Endodermal cell (in vitro differentiated cells): ENCODE measurements at places on chromosomes 16 and 17. TPM values are rescaled to one million over a fixed set of nuclear protein-coding genes. Genes with fewer than 3 reads are reported as not detected.

- no peak for DNase-seq
Measured at GRCh38 chr16:50604065-50604418, 55.8 kb downstream of the NKD1 start.

GRCh38 chr17:19904412-19904811, 36.7 kb upstream of the ULK2 start:
- DNase-seq, result no peak

- DNase-seq, result no peak
Measured at GRCh38 chr17:50963139-50963538, 97.0 kb upstream of the TOB1 start.

DNA sequence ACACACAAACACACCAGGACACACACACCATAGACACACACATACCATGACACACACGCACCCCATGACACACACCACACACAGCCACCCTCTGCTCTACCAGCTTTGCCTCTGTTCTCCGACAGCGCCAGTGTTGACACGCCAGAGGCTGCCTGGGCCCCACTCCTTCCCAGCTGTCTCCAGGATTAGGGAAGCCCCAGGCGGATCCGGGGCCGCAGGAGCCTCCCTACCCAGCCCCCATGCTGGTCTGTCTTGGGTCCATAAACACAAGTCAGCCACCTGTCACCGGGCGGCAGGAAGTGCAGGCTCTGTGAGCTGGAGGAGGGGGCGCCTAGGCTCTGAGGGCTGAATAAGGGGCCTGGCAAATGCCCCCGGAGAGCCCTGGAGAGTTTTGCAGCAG, 10.5 kb downstream of the TBC1D16 start:
- peak; percentile 80 for DNase-seq

GRCh38 chr17:55152236-55152635, 112.5 kb upstream of the HLF start:
- no peak for DNase-seq

DNA sequence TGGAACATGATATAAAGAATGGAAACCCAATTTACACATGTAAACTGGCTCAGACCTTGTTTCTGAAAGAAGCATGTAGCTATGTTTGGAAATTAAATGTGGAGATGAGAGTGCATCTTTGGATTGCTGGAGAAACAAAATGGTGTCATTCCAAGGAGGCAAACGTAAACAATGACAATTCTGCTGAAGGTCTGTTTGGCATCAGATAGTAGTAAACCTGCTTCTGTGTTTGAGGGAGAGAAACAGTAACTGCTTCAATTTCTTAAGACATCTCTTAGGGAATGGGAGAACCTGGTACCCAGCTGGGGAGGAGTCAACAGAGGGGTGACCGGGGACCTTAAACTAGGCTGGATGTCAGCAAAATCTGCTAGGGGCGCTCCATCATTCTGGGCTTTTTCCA, 23.5 kb downstream of the GPRC5B start:
- no peak for DNase-seq

DNA sequence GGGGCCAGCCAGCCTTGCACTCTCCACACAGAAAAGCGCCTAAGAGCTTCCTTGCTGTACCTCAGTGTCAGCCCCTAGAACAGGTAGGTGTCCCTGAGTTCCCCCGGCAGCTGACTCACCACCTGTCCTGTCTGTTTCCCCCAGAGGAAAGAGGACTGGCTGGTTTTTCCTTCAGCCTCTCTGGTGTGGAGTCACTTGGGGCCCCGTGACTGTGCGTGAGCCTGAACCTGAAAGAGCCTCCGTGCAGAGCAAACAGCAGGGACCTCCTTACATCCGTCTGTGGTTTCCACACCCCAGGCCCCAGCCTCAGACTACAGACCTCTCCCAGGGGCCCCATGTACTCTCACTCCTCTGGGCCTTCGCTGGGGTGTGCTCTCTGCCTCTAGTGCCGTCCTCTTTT, 87.8 kb downstream of the GNAO1 start:
- no peak for DNase-seq

- no peak for DNase-seq
Measured at GRCh38 chr17:55416470-55417052, 5.1 kb downstream of the MMD start.

DNA sequence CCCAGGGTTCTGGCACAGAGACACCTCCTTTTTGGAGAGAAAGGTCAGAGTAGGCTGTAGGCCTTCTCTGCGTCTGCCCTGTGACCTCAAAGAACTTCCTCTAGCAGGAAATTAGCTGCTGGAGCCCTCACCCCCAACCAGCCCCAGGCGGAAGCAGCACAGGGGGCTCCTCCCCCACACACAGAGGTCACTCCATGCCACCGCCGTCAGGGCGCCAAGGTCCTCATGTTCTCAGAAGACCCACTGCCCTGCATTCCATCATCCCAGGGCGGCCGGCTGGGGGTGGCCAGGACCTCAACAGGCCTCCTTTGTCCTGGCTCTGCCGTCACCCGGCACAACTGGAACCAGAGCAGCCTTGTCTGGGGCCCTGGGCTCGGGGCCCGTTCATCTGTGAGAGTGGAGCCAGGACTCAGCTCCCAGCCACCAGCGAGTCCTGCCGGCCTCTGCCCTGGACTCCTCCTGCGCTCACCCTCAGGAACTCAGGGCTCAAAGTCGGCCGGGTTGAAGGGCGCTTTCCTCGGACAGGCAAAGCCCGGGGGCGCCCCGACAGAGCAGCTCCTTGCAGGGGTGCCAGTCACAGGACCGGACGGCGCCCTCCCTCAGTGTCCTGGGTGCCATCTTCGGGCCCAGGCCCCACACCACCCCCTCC, 1.2 kb downstream of the TMC6 start:
- DNase-seq, result peak; percentile 85

DNA sequence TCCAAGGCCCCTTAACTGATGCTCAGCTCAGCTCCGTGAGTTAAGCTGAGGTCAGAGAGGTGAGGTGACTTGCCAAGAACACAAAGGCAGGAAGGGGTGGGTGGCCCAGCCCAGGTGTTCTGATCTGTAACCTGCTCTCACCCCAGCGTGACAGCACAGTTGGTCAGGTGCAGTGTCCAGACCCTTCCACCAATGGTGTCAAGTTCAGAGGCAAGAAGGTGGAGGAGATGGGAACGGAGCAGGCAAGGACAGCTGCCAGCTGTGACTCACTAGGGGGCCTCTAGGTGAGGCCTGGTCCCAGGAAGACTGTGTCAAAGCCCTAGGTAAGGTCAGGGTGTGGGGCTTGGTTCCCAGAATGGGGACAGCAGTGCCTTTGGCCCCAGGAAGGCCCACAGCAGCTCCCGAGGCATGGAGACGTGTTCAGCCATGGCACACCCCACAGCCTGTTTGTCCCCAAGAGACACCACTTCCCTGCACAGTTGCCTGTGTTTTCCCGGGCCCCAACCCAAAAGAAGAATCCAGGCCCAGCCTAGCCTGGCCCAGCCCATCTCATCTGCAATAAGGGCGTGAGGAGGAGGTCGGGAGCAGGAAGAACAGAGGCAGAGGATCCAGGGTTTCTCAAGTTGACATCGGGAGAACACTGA, 7.2 kb downstream of the WFIKKN2 start:
- DNase-seq, result peak; percentile 53

DNA sequence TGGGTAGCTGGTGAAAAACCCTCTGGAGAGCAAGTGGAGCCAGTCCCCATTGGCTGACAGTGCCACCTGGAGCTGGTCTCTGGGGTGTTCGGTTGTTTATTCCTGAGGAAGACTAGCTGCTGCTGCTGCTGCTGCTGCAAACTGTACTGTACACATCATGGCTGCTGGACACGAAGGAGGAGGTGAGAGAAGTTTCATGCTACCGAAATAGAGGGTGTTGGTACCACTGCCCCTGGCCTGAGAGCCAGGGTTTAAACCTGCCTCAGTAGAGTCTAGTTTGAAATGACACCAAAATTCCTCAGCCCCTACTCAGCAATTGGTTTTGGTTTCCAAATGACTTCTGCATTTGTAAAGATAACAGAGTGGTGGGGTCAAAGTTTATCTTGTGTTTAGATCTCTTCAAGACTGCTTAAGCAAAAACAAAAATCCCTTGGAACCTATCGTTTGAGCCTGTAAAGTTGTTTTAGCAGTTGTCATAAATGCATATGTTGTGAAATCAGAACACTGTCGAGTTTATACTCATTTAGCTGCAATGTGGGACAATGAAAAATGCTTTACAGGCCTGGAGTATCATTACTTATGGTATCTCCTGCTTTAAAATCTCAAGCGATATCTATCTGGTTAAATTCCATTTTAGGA, 40.8 kb downstream of the CYB5B start:
- no peak for DNase-seq

DNA sequence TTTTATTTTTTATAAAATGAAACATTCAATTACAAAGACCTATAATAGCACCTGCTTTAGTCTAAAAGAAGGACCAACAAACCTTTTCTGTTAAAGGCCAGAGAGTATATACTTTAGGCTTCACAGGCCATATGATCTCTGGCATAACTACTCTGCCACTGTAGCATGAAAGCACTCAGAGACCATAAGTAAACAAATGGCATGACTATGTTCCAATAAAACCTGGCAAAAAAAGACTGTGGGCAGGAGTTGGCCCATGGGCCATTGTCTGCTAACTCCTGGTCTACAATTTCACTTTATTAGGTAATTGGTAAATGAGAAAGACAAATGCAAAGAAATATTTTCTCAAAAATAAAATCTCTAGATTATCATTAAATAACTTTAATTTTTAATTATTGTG, 14.9 kb downstream of the CEP112 start:
- no peak for DNase-seq

DNA sequence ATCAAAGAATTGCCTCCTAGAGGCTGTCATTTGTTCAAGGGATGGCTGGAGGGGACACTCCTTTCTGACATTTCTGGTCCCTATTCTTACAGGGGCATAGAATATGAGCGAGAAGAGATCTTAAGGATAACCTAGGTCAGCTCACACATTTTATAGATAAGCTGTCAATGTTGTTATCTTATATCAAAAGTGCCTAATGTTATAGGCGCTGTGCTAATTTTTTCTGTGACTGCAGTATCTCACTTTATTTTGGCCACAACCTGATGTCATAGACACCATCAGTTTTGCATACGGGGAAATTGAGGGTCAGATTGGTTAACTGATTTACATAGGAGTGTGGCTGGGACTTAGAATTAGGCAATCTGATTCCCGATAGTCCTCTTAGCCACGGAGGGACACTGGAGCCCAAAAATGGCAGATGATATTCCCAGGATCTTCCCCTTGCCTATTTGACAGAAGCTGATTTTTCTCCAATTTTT, 1.2 kb downstream of the CPD start:
- DNase-seq, result no peak

DNA sequence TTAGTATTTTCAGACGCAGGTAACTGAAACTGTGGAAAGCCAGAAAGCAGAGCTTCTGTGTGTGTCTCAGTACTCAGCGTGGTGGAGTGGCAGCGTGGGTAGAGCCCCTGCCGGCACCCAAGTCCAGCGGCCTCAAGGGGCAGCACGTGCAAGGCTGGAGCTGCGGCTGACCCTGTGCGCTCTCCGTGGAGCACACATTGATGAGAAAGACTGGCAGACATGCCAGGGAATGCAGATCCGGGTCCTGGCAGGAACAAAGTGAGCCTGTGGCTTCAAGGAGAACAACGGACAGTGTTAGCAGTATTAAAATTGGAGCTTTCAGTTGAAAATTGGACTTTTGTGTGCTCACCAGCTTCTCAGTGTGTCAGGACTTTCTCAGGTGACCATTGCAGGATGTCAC, 23.3 kb downstream of the ZC3H18 start:
- no peak for DNase-seq

GRCh38 chr17:35088356-35088880, 24.9 kb upstream of the RFFL start:
- peak; percentile 87 for DNase-seq

DNA sequence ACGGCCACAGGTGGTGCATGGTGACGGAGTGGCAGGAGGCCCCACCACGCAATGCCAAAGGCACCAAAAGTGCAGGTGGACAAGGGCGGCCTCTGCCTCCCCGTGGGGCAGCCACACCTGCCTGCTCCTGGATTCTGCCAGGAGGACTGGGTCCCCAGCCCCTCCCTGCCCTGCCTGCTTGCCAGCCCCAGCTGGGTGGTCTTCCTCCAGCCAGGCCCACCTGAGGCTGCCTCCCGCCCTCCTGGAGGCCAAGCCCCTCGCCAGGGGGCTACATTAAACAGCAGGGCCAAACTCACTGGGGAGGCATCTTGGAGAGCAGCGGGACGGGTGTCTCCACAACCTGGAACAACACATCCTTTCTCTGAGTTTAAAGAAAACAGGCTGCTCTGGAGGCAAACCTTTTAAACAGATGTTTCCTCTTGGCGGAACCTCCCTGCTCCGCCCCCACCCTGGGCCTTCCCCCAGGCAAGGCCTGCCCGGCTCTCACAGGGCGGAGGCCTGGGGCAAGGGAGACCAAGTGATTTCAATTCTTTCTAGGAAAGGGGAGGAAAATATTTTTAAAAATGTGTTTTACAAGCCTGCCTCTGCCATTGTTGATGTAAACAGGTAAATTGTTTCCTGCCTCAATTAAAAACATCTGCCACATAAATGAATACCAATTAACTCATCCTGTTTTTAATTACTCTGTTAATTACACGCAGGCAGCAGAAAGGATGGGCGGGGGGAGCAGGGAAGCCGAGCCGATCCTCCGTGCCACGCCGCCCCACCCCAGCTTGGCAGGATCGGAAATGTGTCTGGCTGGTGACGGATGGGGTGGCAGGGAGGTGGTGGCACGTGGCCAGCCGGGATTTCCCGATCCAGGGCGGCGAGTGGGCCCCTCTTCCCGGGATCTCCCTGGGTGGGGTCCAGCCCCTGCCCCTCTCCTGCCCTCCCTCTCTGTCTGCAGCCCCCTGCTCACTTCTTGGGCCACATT, 54.4 kb upstream of the PABPN1L start:
- DNase-seq, result no peak

GRCh38 chr16:57868913-57869520, 66.7 kb upstream of the KIFC3 start:
- peak; percentile 24 for DNase-seq

- no peak for DNase-seq
Measured at GRCh38 chr17:77675816-77676215, 282.7 kb upstream of the TNRC6C start.

- DNase-seq, result no peak
Measured at GRCh38 chr17:12421646-12422306, 243.9 kb upstream of the MYOCD start.

- DNase-seq, result no peak
Measured at GRCh38 chr17:7426896-7427489, 1.6 kb downstream of the SPEM2 start.

- DNase-seq, result peak; percentile 81
Measured at GRCh38 chr17:63786971-63787711, 13.2 kb downstream of the DDX42 start.

Gene KRT222
- total RNA-seq, result 2.3 to 3.2 TPM (median 3.0 TPM) in 3 replicates

Gene CBFA2T3
- total RNA-seq, result 0.97 to 1.9 TPM (median 1.0 TPM) in 3 replicates

Gene RASL10B
- total RNA-seq, result 26.1 and 28.6 TPM in 2 replicates

Gene ARL2BP
- 21.7 to 31.3 TPM (median 30.5 TPM) in 3 replicates for total RNA-seq

Gene ARHGAP23
- 7.6 to 11.5 TPM (median 9.4 TPM) in 3 replicates for total RNA-seq

Gene SPIRE2
- total RNA-seq, result 7.3 to 14.9 TPM (median 12.9 TPM) in 3 replicates

Gene LGALS9B
- total RNA-seq, result not detected in 3 replicates

Gene SGF29
- total RNA-seq, result 18.8 and 18.9 TPM in 2 replicates

Gene GPR139
- total RNA-seq, result not detected in 3 replicates

Gene GRB7
- total RNA-seq, result 47.7 and 54.6 TPM in 2 replicates

Gene IL34
- total RNA-seq, result 5.6 and 7.3 TPM in 2 replicates

Gene WNT9B
- total RNA-seq, result 0.33 TPM in 1 of 3 replicates, not detected in the others

Gene SYCE1L
- 9.2 and 13.6 TPM in 2 replicates for total RNA-seq

Gene ASGR1
- 6.8 and 8.3 TPM in 2 replicates for total RNA-seq
